ENCODE measurements at places on chromosomes 6 and 20. TPM values are rescaled to one million over a fixed set of nuclear protein-coding genes. Genes with fewer than 3 reads are reported as not detected.

DNA sequence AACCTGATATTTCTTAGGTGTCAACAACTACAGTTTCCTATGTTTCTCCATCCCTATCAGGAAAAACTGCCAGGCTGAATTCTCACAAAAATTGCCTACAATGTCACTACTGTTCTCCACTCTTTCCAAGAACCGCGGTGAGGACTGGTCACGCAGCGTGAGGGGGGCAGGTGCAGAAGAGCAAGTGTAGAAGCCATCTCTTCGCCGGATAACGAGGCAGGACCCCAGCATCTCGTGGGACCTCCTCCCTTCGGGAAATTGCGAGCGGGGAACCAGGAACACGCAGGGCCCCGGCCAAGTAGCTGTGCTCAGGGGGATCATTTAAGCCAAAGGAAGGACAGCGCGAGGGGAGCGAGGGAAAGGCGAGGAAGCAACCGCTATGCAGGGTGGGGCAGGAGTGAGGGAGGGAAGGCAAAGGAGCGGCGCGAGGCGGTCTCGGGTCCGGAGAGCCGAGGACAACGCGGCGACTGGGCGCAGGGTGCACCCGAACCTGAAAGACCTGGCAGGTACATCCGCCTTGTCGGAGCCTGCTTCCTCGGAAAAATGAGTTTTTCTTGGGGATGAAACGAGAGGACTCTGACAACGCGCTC, 559 bp downstream of the APMAP start:
- DNase-seq = peak; percentile 17

- no peak for DNase-seq
Measured at GRCh38 chr6:38144365-38144945, 324.9 kb downstream of the ZFAND3 start.

DNA sequence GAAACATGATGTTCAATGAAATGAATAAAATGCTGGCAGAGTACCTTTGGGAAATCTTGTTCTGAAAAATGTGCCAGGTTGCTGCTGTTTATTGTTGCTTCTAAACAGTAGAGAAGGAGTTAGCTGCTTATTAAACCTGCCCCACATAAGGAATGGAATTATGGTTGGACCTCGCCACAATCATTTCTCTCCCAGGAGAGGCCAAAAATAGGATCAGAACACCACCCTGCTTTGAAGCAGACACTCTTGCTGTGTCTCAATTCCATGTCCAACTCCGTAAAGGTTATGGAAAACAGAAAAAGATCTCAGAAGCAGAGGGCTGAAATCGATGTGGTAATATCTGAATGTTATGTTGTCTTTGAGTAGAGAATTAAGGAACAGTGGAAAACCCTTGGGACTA, 27.9 kb downstream of the AFG1L start:
- no peak for DNase-seq

GRCh38 chr6:144653885-144654505, 368.9 kb downstream of the UTRN start:
- no peak for DNase-seq

- no peak for DNase-seq
Measured at GRCh38 chr6:130944486-130944885, 117.3 kb downstream of the SMLR1 start.

- DNase-seq = peak; percentile 56
Measured at GRCh38 chr20:44576297-44576696, 6.1 kb upstream of the PKIG start.

GRCh38 chr6:16441262-16441661, 202.9 kb downstream of the GMPR start:
- DNase-seq = no peak

DNA sequence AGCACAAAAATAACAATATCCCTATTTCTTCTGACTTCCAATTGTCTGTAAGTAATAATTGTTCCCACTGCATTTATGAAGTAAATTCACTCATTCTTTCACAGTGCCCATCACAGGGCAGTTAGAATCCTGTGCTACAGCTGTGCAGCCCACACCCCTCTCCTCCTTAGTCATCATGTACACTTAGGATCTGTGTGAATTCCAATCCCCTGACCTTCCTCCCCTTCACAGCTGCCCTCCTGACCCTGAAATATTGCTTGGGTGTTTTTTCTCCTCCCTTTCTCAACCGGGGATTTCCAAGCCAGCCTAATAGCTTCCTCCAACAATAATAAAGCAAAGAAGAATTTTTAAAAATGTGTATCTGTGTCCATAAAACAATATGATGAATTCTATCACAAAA, 91.5 kb upstream of the BEND6 start:
- DNase-seq = peak; percentile 67

DNA sequence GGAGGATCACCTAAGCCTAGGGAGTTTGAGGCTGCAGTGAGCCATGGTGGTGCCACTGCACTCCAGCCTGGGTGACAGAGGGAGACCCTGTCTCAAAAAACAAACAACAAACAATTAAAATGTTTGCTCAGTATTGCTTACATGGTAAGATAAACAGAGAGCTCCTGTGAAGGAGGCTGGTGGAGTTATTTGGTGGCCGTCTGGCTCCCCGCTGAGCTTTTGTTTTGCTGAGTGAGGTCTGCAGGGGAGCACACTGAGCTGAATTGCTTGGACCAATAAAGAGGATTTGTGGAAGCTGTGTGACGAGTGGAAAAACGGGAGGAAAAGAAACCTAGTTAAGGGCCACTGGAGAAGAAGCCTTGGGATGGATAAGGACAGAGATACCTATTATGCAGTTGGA, 41.1 kb upstream of the BMP6 start:
- no peak for DNase-seq

DNA sequence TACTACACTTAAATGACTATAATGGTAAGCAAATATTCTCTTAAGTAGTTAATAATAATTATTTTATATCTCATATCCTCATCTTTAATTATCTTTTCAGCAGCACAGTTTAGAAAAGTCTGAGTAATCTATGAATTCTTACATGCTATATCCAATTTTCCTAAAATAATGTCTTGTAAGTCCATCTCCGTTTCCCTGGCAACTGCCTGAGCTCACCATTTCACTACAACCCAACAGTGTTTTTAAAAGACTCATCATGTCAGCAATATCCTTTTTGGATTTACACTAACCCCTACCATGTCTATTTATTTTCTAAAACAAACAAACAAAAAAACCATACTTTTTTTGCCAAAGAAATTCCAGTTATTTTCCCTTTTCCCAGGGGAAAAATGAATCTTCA, 859.6 kb downstream of the EYS start:
- no peak for DNase-seq

- no peak for DNase-seq
Measured at GRCh38 chr6:67045076-67045475, 1338.0 kb upstream of the EYS start.

- no peak for DNase-seq
Measured at GRCh38 chr6:160112628-160113299, 8.9 kb upstream of the SLC22A1 start.

GRCh38 chr6:7559651-7560385, 18.3 kb downstream of the DSP start:
- no peak for DNase-seq

GRCh38 chr6:169960521-169960885, 209.1 kb downstream of the ERMARD start:
- no peak for DNase-seq

- no peak for DNase-seq
Measured at GRCh38 chr6:36777801-36778200, 61.4 kb downstream of the CPNE5 start.

GRCh38 chr6:55016261-55016660, 158.1 kb upstream of the HCRTR2 start:
- DNase-seq = peak; percentile 1

DNA sequence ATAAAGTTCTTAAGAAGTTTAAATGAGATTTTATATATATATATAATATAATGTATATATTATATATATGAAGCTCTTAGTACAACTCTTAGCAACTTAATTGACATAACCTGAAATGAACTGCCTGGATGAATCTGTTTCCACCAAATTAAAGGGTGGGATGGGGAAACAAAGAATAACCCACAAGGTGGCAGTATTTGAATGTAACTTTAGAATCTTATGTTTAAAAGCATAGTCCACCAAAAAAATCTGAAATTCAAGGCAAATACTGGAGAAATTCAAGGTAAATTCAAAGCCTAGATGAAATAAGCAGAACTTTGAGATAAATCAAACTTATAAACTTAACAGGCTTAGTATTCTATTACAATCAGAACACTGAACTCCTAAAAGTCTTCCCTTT, 4.4 kb upstream of the IBTK start:
- DNase-seq = no peak

- no peak for DNase-seq
Measured at GRCh38 chr6:7173843-7174503, 66.2 kb downstream of the RREB1 start.

- DNase-seq = no peak
Measured at GRCh38 chr6:34385793-34386195, 6.7 kb downstream of the NUDT3 start.

GRCh38 chr20:6780433-6781190, 13.1 kb downstream of the BMP2 start:
- DNase-seq = no peak

- no peak for DNase-seq
Measured at GRCh38 chr20:63322146-63322932, 29.4 kb downstream of the COL20A1 start.

GRCh38 chr6:93496548-93496947, 77.2 kb upstream of the EPHA7 start:
- peak; percentile 19 for DNase-seq

DNA sequence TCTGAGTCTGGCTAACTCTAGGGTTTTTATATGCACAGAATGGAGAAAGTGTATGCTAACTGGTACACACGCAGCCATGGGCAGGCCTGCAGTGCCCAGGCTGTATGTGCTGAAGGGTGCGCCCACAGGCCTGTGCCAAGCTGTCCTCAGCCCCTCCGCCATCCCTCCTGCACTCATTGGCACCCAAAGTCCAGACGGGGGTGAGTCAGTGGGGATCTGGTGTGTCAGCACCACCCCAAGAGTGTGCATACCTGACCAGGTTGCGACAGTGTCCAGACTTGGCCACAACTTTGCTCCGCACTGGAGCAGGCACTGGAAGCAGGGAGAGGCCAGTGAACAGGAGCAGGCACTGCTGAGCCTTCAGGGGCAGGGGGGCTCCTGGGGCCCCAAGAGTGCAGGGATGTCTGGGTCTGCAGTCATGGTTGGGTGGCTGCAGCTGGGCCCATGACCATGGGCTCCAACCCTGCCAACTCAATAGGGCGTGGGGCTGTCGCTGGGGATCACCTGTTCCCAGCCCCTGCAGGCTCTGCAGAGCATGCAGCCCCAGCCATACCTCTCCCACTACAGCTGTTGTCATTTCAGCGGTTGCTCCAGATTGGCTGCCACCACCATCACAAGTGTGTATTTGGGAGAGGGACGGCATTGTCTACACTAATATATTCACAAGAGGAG, 717.8 kb downstream of the EPHA7 start:
- no peak for DNase-seq

DNA sequence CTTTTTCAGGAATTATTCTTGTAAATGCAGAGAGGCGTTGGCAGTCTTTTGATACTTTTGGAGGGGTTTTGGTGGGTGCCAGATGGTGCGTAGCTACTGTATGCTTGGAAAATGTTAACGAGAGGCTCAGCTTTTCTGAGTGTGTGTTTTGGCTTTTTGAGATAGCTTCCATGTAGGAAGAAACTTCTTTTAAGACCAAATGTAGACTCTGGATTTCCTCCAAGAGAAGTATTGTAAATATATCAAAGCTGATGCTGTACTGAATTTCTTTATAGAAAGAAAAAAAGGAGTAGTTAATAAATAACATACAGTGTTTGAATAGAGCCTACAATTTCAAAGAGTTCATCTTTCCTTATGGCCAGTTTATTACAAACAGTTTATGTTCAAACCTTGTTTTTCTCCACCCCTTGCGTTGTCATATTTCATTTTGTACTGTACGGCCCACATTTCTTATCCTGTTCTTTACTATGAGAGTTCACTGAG, 16.7 kb downstream of the TIAM2 start:
- no peak for DNase-seq

DNA sequence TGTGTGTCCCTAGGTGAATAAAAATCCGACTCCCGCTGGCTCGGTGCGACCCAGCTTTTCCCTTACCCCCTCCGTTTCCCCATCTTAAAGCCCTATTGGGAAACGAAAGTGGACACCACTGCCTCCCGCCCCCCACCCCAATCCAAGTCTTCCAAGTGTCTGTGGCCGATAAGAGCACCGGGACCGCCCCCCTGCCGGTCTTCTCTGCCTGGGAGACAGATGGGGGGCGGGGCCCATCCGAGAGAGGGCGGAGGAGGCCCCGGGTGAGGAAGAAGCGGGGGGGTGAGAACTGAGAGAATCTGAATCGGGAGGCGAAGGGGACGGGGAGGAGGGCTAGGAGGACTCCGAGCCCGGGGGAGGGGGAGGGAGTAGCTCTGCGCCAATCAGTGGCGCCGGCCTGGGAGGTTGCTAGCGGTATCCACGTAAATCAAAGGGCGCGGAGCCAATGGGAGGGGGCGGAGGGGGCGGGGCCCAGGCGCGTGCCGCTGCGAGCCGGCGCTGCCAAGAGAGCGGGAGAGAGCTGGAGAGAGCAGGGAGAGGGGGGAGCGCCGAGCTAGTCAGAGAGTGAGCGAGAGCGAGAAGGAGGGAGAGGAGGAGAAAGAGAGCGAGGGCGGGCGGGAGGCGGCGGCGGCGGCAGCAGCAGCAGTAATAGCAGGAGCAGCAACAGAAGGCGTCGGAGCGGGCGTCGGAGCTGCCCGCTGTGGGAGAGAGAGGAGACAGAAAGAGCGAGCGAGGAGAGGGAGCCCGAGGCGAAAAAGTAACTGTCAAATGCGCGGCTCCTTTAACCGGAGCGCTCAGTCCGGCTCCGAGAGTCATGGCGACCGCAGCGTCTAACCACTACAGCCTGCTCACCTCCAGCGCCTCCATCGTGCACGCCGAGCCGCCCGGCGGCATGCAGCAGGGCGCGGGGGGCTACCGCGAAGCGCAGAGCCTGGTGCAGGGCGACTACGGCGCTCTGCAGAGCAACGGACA, at the start of gene POU3F2:
TSS of gene POU3F2 (plus strand) at position 515 of the 972 bp plus-strand sequence. CDS start at position 815, 300 bp downstream.
- DNase-seq = peak; percentile 75

The COL21A1 gene
- total RNA-seq = not detected

The KCNK17 gene
- not detected for total RNA-seq

The PSORS1C2 gene
- not detected for total RNA-seq

The VIP gene
- total RNA-seq = not detected

The PRICKLE4 gene
- not detected for total RNA-seq

The NDRG3 gene
- total RNA-seq = 59.5 TPM

The HTR1B gene
- total RNA-seq = not detected

All from MG63 (cell line).